ENCODE measurements at places on chromosomes 2 and 18.

DNA sequence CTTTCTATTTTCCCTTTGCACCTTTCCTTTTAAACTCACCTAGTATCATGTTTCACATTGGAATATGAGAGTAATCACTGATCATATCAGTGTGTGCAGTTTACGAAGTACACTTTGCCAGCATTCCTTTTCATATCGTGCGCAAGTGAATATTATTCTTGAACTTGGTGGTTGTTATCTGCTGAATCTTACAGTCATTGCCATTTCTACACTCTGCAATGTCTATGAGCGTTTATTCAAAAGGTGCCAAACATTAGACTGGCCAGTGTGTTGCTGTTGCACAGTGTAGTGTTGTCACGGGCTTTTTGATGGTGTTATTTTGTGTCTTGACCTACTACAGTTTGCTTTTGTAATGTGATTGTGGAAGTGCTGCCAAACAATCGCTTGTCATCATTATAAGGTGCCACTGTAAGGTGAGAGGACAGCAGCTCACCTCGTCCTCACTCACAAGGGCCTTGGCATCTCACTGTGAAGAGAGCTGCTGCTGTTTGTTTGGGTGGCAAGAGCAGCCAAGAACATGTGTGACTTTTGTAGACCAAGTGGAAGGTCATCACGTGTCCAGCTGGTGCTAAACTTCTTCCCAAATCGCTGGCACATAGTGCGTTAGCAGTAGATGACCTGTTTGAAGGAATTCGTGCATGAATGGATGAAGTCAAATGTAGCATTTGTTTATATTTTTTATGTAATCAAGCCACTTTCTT lies 113.3 kb downstream of the MYO1B start:
- DNase-seq: no peak

- DNase-seq: no peak
These were observed 26.6 kb downstream of the POLE4 start for GRCh38 chr2:74984947-74985637.

DNA sequence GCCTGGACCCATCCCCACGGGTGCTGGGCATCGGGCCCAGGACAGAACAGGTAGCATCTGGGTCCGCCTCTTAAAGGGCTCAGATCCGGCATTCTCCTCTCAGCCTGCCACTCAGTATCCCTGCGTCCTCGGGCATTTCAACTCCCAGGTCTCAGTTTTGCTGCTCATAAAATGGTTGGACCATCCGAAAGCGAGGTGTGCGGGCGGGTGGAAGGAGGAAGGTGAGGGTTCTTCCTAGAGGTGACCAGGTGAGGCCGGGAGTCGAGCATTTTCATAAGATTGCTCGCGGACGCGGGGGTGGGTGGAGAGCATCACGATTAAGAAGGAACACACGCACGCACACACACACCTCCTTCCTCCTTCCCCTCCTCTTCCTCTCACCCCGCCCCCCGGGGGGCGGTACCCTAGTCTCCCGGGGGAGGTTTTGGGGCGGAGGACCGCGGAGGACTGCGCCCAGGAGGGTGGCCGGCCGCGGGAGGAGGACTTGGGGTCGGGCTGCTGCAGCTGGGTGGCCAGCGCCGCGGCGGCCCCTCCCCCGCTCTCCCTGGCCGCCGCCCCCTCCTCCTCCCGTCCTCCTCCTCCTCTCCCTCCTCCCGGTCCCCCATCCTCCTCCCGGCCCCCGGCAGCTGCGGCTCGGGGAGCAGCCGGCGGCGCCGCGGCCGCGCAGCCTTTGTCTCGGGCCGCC lies 97.9 kb upstream of the GPR45 start:
- DNase-seq: no peak

GRCh38 chr18:48027401-48027963 lies 97.0 kb upstream of the SMAD2 start:
- DNase-seq: no peak

- DNase-seq: no peak
These were observed 26.5 kb downstream of the CALCRL start for GRCh38 chr2:187421519-187421918.

DNA sequence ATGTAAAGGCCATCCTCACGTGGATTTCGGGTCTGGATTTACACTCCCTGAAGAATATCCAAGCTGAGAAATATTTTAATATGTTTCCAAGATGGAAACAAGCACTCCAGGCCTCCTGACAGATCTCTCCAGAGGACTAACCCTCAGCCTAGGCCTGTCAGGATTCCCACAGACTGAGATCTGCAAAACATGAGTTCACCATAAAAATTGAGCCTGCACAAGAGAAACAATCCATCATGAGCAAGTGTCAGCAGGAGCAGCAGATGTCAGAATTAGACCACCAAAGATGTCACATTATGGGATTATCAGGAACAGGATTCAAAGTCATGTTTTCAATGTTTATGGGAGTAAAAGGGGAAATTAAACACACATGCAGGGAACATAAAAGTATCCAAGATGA lies 191.3 kb downstream of the TFCP2L1 start:
- no peak for DNase-seq

- DNase-seq: no peak
These were observed 83.5 kb downstream of the HRH4 start for GRCh38 chr18:24543795-24544498.

DNA sequence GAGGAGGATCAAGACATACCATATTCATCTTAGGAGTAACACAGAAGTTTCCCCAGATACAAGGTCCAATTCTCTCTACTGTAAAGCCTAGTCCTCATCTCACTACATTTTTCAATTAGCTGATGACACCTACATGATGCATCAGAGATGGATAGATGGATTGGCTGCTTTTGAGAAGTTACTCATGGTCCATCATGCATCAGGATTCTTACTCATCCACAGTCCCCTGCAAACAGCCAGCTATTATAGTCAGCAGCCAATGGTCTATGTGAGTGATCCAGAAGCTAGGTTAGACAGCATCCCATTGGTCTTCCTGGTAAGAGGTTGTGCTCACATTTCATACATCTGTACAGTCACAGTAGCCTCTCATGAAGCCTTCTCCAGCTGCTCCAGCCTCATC lies 154.5 kb upstream of the NRP2 start:
- no peak for DNase-seq
